ENCODE measurements at places on chromosomes 5 and 9.

- DNase-seq = no peak
Observed at GRCh38 chr5:93930098-93930497, 188.7 kb upstream of the POU5F2 start.

DNA sequence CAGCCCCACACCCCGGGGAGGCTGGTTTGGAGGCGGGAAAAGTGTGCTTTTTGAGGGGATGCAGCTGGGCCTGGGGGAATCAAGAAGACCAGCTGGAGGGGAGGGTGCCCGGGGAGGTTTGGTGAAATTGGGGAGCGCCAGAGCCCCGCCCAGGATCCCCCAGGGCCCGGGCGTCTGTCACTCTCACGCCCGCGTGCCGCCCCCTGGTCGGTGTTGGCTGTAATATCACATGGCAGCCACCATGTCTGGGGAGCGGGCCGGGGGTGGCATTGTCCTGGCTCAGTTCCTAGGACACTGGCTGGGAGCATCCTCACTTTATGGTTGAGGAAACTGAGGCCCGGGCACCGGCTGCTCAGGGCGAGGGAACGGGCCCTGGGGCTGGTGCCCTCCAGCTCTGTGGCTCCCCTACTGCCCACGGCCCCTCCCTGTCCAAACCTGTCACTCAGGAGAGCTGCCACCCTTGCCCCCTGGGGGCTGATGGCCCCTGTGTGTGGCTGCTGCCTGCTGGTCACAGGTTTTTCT, 27.5 kb downstream of the ASS1 start:
- DNase-seq = no peak

- DNase-seq = no peak
Observed at GRCh38 chr9:79989079-79989478, 417.3 kb downstream of the TLE4 start.

DNA sequence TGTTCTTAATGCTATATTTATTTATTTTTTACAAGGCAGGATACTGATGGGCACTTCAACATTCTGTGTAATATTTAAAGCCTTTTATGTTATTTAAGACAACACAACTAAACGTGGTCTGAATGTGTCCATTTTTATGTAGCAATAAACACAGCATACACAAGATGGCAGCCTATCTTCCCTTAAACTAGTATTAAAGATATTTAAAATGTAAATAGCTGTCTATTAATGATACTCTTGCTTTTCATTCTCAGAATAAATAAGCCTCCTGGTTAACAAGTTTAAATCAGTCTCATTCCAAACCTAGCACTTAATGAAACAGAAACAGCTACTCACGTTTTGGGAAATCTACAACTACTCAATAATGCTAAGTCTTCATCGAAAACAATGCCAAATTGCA, 315.7 kb downstream of the MCTP1 start:
- DNase-seq = no peak

DNA sequence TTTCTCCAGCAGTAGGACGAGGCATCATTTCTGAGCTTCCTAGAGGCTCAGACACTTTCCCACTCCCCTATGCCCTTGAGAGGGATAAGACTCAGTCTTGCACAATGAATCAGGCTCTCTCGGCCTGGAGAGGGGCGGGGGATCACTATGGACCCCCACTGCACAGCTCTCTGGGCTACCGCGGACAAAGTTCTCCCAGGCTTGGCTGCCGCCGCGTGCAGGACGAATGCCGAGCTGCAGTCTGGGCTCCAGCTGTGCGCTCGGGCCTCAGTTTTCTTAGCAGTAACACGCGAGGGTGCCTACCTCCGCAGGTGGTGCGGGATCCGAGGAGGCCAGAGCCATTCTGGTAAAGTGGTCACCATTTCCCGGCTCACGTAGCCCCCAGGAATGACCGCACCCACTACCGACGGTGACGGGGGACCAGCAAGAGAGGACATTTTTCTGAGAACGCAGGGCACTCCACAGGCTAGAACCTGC, 3.4 kb upstream of the MYORG start:
- no peak for DNase-seq
